Activated CD8-positive, alpha-beta memory T cell treated with anti-CD3 and anti-CD28 coated beads, Interleukin-2, amount 10 ng/mL, durations not matched to agents 7 days and 5 days (primary cell): ENCODE measurements at places on chromosomes 16 and 17.

DNA sequence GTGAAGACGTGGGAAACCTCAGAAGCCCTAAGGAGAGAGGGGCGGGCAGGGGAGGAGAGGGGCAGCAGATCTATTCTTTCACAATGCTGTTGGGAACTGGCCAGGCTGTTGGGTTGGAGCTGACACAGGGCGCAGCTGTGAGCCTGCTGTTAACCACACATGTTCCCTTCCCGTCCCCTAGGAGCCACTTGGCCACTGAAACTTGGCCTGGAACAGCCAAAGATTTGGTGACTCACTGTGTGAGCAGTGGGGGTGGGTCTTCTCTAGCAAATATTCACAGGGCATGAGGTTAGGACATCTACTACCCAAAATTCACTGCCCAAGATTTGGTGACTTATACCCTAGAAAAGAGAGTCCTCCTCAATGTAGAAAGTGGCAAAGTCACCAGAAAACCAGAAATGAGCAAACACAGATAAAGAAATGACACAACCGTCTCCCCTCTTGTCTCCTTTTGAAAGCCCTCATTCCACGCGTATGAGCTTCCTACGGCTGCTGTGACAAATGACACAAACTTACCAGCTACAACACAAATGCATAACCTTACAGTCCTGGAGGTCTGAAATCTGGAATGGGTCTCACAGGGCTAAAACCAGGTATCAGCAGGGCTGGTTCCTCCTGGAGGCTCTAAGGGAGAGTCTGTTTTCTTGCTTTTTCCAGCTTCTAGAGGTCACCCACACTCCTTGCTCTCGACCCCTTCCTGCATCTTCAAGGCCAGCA, 6.3 kb downstream of the TBC1D16 start:
- H3K36me3 ChIP-seq, result no peaks in the 10 kb centered on the region
- peaks cover 6% of the 10 kb centered on the region for H3K4me1 ChIP-seq
- no peak overlapping the region for H3K27ac ChIP-seq
- no peak overlapping the region for H3K4me3 ChIP-seq

- H3K27ac ChIP-seq, result peak overlapping the region; percentile 84
- peak; percentile 65 for DNase-seq
Observed at GRCh38 chr16:89325861-89326471, 108.5 kb downstream of the ZNF778 start.

DNA sequence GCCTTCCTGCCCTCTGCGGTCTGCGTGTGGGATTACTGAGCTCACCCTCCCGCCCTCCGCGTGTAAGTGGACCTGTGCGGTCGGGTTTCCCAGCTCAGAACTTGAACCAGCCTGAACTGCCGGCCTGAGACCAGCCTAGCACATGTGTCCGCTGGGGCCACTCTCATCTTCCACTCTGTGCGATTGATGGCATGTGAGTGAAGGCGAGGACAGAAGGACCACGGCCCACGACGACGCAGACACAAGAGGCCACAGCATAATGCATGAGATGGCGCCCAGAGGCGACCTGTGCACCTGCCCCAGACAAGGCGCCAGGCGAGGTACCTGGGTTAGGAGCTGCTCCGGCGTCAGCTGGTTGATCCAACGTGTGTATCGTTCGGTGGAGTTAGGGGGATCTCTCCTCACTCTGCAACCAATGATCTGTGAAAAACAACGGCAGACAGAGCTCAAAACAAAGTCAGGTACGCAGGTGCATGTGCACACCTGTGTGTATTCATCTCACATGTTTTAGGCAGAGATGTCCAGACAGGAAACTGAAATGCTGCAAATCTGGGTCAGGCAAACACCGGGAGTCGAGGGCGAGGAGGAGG, 74.5 kb upstream of the METRNL start:
- H3K27ac ChIP-seq, result no peak overlapping the region
- H3K27me3 ChIP-seq, result no peaks in the 10 kb centered on the region
- H3K4me1 ChIP-seq, result peaks cover 2% of the 10 kb centered on the region
- DNase-seq, result no peak
- no peak overlapping the region for H3K4me3 ChIP-seq
- H3K36me3 ChIP-seq, result peaks cover 35% of the 10 kb centered on the region

- no peak for DNase-seq
- H3K27ac ChIP-seq, result no peak overlapping the region
- no peaks in the 10 kb centered on the region for H3K27me3 ChIP-seq
- H3K4me3 ChIP-seq, result no peak overlapping the region
- H3K36me3 ChIP-seq, result peaks cover 46% of the 10 kb centered on the region
Observed at GRCh38 chr17:30848021-30848420, 16.3 kb downstream of the ATAD5 start.

DNA sequence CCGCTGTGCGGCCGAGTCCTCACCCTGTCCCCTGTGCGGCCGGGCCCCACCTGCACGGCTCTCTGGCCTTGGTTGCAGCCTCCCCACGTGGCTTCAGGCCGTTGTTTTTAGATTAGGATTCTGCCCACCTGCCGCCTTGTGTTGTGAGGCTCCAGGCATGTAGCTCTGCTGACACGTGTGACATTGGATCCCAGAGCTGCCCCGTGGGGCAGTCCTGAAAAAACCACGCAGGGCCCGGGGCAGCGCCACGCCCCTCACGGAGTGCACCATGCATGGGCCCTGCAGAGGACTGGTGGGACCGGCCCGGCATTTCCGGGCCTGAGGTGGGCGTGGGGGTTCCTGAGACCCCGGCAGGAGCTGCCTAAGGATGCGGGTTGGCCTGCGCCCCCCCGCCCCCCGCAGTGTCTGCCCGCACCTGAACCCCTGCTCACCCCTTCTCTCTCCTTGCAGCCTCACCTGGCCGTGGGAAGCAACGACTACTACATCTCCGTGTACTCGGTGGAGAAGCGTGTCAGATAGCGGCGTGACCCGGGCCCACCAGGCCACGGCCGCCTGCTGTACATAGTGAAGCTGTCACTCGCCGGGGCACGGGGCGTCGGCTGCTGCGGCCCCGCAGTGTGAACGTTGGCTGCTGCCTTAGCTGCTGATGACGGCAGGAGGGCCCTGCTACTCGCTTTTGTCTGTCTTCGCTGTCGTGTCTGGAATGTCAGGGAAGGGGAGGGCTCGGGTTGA, 27.7 kb upstream of the CHMP6 start:
- no peak overlapping the region for H3K4me3 ChIP-seq
- peaks cover 5% of the 10 kb centered on the region for H3K36me3 ChIP-seq
- H3K27me3 ChIP-seq, result no peaks in the 10 kb centered on the region
- H3K4me1 ChIP-seq, result no peaks in the 10 kb centered on the region
- no peak overlapping the region for H3K27ac ChIP-seq
- DNase-seq, result no peak

- no peaks in the 10 kb centered on the region for H3K27me3 ChIP-seq
- peaks cover 1% of the 10 kb centered on the region for H3K4me1 ChIP-seq
- no peak overlapping the region for H3K4me3 ChIP-seq
- H3K27ac ChIP-seq, result no peak overlapping the region
- DNase-seq, result no peak
Observed at GRCh38 chr16:23125277-23125676, 24.0 kb downstream of the USP31 start.

DNA sequence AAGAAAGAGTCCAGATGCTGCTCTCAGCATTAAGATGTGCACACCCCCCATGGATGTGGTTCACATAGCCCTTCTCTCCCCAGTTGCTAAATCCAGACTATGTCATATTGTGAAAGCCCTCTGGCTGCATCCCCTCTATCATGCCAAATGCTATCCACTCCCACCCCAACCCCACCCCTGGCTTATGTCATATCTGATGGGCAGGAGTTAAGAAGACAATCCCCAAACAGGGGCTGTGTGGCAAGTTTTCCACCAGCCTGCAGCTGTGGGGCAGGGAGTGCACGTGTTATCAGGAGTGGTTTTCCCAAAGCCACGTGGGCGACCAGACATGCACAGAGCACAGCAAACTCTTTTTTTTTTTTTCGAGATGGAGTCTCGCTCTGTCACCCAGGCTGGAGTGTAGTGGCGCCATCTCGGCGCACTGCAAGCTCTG, 10.0 kb downstream of the FAM117A start:
- H3K27ac ChIP-seq, result peak overlapping the region; percentile 65
- peaks cover 66% of the 10 kb centered on the region for H3K4me1 ChIP-seq
- no peak overlapping the region for H3K4me3 ChIP-seq
- H3K36me3 ChIP-seq, result peaks cover 45% of the 10 kb centered on the region

- peaks cover 2% of the 10 kb centered on the region for H3K27me3 ChIP-seq
- peak overlapping the region; percentile 99 for H3K4me3 ChIP-seq
- H3K36me3 ChIP-seq, result peaks cover 12% of the 10 kb centered on the region
- peak; percentile 68 for DNase-seq
Observed at GRCh38 chr17:45149669-45150664, 1.7 kb downstream of the HEXIM1 start.

DNA sequence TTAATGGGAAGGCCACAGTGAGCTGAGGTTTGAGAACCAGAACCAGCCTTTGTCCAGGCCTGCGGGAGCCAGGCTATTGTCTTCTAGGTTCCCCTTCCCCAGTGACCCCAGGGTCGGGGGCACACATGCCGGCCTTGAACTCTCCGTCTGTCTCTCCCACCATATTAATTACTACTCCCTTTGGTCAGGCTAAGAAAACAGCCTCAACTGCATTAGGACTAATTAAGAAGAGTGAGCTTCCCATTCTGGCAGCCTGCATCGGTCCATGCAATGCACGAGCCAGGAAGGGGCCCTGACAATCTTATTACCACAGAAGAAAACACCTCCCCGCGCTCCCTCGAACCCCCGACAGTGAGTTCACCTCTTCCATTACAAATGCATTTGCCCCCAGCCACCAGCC, 380.2 kb upstream of the ZFHX3 start:
- H3K4me1 ChIP-seq, result no peaks in the 10 kb centered on the region
- H3K27ac ChIP-seq, result no peak overlapping the region
- H3K4me3 ChIP-seq, result no peak overlapping the region
- no peaks in the 10 kb centered on the region for H3K36me3 ChIP-seq
- H3K27me3 ChIP-seq, result no peaks in the 10 kb centered on the region

GRCh38 chr17:10372906-10373305, at the start of gene MYH13:
MYH13 (minus strand) TSS chr17:10373006; CDS start chr17:10364530, 8,476 bp downstream.
- no peaks in the 10 kb centered on the region for H3K36me3 ChIP-seq
- H3K4me3 ChIP-seq, result no peak within 1 kb of the TSS
- DNase-seq, result no peak
- no peaks in the 10 kb centered on the region for H3K4me1 ChIP-seq
- peaks cover 5% of the 10 kb centered on the region for H3K27me3 ChIP-seq

DNA sequence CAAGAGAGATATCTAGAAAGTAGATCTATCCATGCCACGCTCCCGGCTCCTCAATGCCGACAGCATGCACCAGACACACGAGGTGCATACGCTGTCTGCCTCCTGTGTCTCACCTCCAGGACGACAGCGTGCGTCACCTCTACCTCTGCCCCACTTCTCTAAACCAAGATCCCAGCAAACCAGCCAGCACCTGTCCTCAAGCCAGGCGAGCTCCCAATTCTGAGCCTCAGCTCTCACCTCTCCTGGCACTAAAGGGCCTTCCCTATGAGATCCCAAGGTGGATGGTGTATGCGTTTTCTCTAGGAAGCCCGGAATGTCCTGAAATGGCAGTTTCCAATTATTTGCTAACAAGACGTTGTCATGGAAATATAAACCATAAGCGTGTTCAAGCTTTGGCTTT, 36.2 kb upstream of the RCVRN start:
- H3K4me3 ChIP-seq, result no peak overlapping the region
- no peak for DNase-seq

GRCh38 chr17:72295916-72296315, 175.1 kb downstream of the SOX9 start:
- H3K27me3 ChIP-seq, result no peaks in the 10 kb centered on the region
- no peak overlapping the region for H3K4me3 ChIP-seq
- H3K27ac ChIP-seq, result no peak overlapping the region
- H3K4me1 ChIP-seq, result no peaks in the 10 kb centered on the region

GRCh38 chr17:27495460-27495859, 39.2 kb downstream of the KSR1 start:
- DNase-seq, result no peak
- no peak overlapping the region for H3K4me3 ChIP-seq
- H3K27me3 ChIP-seq, result no peaks in the 10 kb centered on the region
- peaks cover 22% of the 10 kb centered on the region for H3K36me3 ChIP-seq
- no peak overlapping the region for H3K27ac ChIP-seq

- peaks cover 10% of the 10 kb centered on the region for H3K27me3 ChIP-seq
- peaks cover 18% of the 10 kb centered on the region for H3K4me1 ChIP-seq
- no peak overlapping the region for H3K4me3 ChIP-seq
- no peaks in the 10 kb centered on the region for H3K36me3 ChIP-seq
Observed at GRCh38 chr16:239948-240277, 5.3 kb downstream of the FAM234A start.

DNA sequence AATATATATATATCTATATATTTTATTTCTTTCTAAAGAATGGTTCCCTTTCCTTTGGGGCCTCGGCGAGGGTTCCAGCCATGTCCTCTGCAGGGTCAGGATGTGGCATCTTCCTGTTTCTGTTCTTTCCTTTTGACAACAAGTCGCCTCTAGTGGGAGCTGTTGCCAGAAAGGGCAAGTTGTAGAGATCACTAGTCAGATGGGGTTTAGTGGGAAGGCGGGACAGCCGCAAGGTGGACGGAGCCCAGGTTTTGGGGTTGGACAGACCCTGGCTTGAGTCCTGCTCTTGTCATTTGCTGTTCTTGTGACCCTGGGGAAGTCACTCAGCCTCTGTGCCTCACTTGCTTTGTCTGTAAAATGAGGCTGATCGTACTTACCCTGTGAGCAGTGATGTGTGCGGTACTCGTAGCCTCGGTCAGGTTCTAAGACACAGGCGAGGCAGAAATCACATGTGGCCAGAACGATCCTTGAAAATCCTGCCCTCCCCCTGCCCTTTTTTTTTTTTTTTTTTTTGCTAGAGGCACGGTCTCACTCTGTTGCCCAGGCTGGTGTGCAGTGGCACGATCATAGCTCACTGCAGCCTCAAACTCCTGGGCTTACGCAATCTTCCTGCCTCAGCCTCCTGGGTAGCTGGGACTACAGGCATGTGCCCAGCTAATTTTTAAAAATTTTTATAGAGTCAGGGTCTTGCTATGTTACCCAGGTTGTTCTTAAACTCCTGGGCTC, 80.1 kb downstream of the ABCC6 start:
- peak; percentile 49 for DNase-seq
- no peak overlapping the region for H3K4me3 ChIP-seq
- no peaks in the 10 kb centered on the region for H3K27me3 ChIP-seq
- H3K36me3 ChIP-seq, result peaks cover 29% of the 10 kb centered on the region

DNA sequence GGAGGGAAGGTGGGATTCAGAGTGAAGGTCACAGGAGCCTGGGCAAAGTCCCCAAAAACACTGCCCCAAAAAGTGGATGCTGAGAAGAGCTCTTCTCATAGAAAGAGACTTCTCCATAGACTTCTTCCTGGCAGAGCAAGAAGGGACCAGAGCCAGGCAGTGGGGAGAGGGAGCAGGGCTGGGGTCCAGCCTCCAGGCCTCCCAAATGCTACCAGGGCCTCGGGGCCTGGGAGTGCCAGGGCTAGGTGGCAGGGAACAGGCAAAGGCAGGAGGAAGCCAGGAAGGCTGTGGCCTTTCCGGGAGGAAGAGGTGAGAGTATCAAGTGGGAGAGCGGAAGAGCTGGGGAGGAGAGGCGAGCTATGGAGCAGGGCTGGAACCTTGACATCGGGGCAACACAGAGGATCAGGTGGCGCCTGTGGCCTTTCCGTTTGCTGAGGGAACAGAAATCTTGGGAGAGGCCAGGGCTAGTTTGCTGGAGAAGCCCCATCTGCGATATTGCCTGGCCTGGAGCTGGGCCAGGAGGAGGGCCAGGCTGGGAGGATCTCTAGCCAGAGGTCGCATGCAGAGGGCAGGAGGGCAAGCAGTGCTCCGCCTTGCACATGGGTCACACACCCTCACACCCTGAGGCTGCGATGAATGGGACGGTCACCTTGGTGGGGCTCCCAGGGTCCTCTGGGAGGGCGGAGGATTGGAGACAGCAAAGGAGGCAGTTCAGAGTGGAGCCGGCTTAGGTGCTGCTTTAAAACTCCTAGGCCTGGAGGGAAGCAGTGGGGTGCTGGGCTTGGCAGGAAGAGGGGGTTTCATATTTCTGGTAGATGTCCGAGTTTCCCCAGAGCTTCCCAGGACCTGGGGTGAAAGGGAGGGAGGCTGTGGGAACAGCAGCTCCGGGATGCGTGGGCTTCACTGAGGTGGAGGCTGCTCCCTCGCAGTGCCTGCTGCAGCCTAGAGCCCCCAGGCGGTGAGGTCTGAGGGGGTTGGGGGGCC, 3.4 kb downstream of the SLC16A5 start:
- H3K4me3 ChIP-seq, result no peak overlapping the region
- H3K36me3 ChIP-seq, result no peaks in the 10 kb centered on the region
- H3K27ac ChIP-seq, result no peak overlapping the region
